ENCODE measurements at places on chromosomes 7 and 10. TPM values are rescaled to one million over a fixed set of nuclear protein-coding genes. Genes with fewer than 3 reads are reported as not detected.

DNA sequence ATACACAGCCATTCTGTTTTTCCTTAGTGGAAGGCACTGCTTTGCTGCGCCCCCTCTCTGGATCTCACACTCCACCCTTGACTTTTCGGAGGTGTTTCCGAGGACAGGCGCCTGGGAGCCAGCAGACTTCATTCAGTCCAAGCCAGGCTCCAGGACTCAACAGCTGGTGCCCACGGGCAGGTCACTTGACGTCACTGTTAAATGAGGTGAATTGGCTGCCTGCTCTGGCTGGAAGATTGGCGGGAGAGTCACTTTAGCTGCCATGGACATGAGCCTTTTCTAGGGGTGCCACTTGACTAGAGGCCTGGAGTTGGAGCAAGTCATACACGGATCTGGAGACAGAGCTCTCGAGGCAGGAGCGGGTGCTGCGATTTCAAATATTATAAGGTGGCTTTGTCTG is 3.2 kb downstream of the HTRA1 start:
- H3K27me3 ChIP-seq, result no peaks in the 10 kb centered on the region
- H3K4me1 ChIP-seq, result peaks cover 25% of the 10 kb centered on the region
- H3K4me3 ChIP-seq, result no peak overlapping the region
- no peak for DNase-seq
- no peak overlapping the region for H3K27ac ChIP-seq

DNA sequence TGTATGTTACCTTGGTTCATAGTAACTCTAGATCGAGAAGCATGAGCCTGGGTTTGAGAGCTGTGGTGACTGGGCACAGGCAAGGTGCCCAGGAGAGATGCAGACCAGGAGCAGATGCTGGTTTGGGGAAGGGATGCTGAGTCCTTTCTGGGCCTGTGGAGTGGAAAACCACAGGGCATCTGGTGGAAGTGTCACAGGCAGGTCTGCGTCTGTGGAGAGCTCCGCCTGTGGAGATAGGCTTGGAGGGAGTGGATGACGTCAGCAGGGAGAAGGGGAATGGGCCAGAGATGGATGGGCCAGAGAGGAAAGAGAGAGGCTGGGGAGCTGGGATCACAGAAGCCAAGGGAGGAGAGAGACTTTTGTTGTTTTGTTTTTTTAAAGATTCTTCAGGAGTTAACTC is 14.8 kb downstream of the CYP26A1 start:
- DNase-seq, result no peak

DNA sequence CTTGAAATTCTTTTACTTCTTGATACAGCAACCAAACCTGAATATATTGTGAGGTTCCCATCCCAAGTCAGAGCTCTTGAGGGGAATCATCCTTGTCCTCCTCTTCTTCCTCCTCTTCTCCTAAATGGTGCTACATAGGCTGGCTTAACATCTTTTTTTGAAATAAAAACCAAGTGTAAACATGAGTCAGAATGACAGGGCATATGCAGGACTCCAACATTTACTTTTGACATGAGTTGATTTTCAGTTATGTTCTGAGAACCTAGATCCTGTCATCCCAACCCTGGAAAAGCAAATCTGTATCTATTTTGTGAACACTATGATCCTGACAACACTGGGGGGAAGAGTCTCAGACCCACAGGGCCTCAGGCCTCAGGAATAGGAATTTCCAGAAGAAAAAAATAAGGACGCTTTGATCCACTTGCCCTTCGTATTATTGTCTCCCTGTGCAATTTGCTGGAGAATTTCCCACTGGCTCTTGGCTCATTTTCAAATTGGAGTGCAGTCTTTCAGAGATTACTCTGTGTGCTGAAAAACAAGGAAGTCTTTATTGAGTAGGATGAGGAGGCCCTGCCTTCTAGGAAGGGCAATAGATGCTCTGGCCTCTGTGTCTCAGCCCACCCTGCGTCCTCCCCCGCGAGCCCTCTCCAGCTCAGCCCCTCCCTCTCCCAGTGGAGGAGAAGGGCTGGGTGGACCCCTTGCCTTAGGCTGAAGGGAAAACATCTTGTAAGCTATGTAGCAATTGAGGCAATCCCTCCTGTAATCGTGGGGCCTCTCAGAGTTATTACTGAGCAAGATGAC is 121.6 kb downstream of the CREB5 start:
- no peak overlapping the region for H3K27ac ChIP-seq
- H3K4me1 ChIP-seq, result no peaks in the 10 kb centered on the region
- no peaks in the 10 kb centered on the region for H3K27me3 ChIP-seq
- no peak overlapping the region for H3K4me3 ChIP-seq
- no peaks in the 10 kb centered on the region for H3K36me3 ChIP-seq
- DNase-seq, result no peak

DNA sequence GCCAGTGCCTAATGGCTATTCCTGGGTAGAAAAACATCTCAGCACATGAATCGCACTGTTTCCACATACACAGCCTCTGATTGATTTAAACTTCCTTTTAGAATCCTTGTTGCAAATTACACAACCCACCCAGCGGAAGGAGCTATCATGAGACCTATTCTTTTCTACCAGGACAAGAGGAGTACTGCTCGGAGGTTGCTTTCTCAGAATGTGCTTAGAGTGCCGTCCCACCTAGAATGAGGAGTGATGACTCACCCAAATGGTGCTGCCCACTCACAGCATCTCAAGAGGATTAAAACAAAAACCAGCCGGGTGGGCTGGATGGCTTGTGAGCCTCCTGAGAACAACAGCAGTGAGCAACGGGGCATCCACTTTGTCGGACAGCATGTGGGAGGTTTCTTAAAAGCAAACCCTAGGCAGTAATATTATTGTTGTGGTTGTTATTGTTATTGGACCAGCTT is 128.9 kb downstream of the DGKI start:
- H3K27me3 ChIP-seq, result no peaks in the 10 kb centered on the region
- H3K27ac ChIP-seq, result no peak overlapping the region
- H3K36me3 ChIP-seq, result no peaks in the 10 kb centered on the region
- no peak overlapping the region for H3K4me3 ChIP-seq

- no peak overlapping the region for H3K4me3 ChIP-seq
- no peak for DNase-seq
- H3K36me3 ChIP-seq, result no peaks in the 10 kb centered on the region
Observed at GRCh38 chr10:111098679-111099437, 22.0 kb downstream of the ADRA2A start.

The TAS2R5 gene
- 1.3 TPM for total RNA-seq
